ENCODE measurements at places on chromosomes 11 and 22.

GRCh38 chr11:111833524-111833923, 37.9 kb downstream of the ALG9 start:
- DNase-seq: no peak

- DNase-seq: no peak
These were observed 39.7 kb downstream of the ADAMTS15 start for GRCh38 chr11:130487924-130488815.

GRCh38 chr11:31655483-31655882, 145.9 kb downstream of the ELP4 start:
- DNase-seq: no peak

DNA sequence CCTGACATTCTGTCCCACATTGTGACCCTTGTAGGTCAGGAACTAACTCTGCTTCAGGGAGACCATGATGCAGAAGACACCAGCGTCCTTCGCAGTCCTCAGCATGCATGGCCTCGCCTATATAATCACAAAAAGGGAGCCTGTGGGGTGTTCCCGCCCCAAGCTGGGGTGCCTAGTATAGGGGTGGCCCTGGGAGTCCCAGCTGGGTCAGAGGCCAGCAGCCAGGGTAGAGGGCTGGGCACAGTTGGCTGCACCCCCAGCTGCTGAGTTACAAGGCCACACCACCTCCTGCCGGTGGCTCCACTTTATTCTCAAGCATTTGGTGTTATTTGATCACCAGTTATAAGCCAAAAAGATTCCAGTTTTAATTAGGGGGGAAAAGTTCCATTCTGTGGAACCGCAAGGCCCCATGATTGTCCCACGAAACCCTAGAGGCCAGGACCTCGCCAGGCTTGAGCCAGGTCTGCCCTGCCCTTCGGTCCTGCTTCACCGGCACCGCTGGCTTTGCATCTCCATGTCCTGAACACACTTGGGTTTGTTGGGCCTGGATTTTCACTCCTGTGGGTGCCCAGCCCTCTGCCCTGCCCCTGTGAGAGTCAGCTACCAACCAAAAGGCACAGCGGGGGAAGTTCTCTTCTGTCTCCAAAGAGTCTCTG, 15.0 kb upstream of the GNB1L start:
- DNase-seq: no peak

GRCh38 chr11:7512525-7513233, 1.1 kb upstream of the PPFIBP2 start:
- no peak for DNase-seq

GRCh38 chr11:100709233-100709957, 22.3 kb downstream of the ARHGAP42 start:
- DNase-seq: no peak

- no peak for DNase-seq
These were observed 764 bp upstream of the PACSIN3 start for GRCh38 chr11:47186700-47187695.

DNA sequence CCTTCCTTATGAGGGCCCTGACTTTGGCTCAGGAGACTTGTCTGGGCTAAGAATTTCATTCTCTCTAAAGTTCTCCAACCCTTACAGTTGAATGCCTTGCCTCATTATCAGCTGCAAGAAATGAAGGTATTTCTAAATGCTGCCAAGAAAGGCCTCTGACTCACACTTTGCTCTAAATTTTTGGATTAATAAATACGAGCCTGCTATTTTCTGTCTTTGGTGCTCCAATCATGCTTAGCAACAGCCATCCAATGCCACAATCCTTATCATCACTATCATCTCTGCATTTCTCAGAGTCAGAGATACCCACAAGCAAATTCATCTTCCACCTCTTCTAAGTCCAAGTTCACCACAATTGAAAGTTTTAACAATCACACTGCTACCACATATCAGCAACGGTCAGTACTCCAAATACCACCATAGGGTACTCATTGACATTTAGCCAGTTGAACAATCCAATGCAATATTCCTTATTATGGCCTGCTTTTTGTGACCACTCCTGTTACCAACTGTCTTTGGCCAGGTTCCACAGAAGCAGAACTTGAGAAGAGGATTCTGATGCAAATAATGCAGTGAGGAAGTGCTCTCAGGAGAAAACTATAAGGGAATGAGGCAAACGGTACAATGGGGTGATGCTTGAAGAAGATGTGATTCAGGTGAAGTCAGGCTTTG, 5.7 kb downstream of the PATE2 start:
- no peak for DNase-seq

DNA sequence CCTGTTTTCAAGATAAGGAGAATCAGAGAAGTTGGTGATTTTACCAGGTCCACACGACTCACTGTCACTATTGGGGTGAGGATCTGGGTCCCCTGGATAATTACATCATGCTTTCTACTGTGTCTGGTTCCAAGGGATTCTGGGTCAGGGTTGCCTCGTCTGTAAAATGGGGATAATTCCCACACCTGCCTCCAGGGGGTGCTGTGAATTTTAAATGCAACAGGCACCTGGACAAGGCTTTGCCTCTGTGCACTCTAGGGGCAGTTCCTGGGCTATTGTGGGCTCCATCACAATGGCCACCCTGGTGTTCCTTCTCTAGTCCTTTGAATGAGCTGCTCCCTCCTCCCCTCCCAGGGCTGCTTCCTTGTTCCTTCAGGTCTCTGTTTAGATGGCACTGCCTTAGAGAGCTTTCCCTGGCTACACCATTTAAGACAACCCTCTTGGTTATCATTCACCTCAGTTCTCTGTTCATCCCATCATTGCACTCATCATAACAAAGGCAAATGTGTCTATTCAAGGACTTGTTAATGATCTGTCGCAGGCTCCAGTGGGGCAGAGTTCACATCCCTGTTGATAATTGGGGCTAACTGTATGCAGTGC, 178.6 kb downstream of the MIAT start:
- DNase-seq: peak; percentile 33
